ENCODE measurements at places on chromosomes 12 and 14.
A peak's percentile ranks its signal among the peaks of the same experiment; 100 is the strongest.

GRCh38 chr12:75432924-75433323, 42.0 kb downstream of the GLIPR1L2 start:
- no peak for DNase-seq

- no peak for DNase-seq
Observed at GRCh38 chr12:18259906-18260682, 1.2 kb upstream of the PIK3C2G start.

DNA sequence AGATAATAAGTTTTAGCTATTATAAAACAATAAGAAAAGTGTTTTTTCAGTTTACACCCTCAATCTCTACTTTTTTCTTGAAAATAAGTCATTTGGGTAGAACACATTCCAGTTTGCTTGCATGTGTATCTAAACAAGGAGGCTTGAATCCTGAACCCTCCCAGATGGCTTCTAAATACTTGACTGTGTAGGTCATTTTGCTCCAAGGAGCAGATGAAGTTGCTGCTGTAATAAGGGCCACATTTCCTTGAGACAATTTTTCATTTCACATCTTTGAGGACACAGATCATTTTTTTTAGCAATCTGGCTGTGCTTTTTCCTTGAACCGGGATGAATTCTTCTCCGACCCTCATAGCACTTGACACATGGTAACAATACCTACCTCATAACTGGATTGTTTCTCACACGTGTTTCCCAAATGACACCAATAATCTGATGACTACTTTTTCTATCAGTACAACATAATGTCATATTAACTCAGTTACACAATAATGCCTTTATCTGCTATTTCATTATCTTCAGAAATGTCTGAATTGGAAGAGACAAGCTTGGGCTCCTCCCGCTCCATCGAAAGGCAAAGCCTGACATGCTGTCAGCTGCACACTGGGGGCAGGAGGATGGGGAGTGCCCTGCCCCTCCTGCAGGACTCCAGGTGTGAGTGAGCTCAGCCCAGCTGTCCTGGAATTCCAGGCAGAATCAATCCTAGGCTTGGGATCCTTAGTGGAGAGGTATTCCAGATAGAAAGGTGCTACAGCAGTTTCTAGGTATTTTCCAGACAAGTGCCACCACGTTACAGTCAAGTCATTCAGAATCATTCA, 30.9 kb downstream of the GPHB5 start:
- peak; percentile 42 for DNase-seq

DNA sequence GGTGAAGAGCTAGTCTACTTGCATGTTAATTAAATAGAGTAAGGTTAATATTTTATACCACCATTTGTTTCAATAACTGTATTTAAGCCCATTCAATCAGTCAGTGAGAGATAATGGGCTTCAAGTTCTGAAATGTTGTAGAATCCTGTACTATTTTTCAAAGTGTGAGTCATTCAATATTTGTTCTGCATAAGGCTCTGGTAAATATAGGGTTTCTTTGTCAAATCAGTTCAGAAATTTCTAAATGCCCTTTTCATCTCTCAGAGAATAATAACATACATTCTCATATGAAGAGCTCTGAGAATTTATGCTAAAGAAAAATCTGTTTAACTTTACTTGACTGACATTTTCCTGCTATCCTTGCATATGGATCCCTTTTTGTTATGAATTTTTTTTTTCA, 493.3 kb downstream of the TMTC2 start:
- DNase-seq: no peak

DNA sequence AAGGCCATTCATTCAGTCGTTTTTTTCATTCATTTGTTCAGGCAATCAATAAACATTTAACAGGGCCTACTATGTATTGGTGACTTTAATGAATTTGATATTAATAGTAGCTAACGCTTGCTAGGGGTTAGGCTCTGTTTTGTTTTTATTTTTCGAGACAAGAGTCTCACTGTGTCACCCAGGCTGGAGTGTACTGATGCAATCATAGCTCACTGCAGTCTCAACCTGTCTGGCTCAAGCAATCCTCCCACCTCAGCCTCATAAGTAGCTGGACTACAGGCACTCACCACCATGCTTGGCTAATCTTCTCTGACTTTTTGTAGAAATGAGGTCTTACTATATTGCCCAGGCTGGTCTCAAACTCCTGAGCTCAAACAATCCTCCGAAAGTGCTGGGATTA, 25.6 kb upstream of the MED13L start:
- no peak for DNase-seq

- DNase-seq: no peak
Observed at GRCh38 chr12:93165384-93165932, 212.3 kb upstream of the NUDT4 start.

DNA sequence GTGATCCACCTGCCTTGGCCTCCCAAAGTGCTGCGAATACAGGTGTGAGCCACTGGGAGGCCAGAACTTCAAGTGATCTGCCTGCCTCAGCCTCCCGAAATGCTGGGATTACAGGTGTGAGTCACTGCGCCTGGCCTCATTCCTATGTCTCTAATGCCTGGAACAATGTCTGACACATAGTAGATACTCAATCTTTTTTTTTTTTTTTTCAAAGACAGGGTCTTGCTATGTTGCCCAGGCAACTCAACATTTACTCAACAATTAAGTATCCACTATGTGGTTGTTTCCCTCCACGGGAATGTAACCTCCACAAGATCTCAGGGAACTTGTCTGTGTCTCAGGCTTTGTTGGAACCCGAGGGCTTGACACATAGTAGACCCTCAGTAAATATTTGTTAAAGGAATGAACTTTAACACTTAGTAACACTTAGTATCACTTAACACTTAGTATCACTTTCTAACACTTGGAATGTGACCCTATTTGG, 3.0 kb upstream of the TMEM120B start:
- peak; percentile 70 for DNase-seq

- peak; percentile 81 for DNase-seq
Observed at GRCh38 chr12:93137656-93138612, 208.8 kb upstream of the EEA1 start.

DNA sequence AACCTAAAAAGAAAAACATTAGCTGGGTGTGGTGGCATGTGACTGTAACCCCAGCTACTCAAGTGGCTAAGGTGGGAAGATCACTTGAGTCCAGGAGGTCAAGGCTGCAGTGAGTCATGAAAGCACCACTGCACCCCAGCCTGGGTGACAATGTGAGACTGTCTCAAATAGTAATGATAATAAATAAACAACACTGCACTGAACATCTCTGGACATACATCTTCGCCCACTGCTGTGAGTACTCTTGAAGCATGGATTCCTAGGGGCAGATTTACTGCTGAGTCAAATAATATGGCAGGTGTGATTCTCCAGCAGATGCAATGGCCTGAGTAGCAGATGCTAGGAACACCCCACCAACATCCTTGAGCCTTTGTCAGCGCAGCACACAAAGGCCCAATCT, 23.6 kb downstream of the ABCB9 start:
- DNase-seq: peak; percentile 33

GRCh38 chr14:31265701-31266398, 58.3 kb upstream of the HECTD1 start:
- peak; percentile 24 for DNase-seq

DNA sequence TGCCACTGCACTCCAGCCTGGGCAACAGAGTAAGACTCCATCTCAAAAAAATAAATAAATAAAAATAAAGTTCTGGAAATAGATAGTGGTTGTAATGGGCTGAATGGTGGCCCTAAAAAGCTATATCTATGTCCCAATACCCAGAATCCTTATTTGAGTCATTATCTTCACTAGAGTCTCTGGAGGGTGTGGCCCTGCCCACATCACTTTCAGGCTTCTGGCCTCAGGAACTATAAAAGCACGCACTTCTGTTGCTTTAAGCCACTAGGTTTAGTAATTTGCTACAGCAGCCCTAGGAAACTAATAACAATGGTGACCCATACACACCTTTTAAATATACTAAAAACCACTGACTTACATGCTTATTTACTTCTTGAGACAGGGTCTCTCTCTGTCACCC, 49.9 kb downstream of the MAP3K9 start:
- no peak for DNase-seq

- DNase-seq: no peak
Observed at GRCh38 chr14:103118663-103119404, 4.4 kb upstream of the TNFAIP2 start.

DNA sequence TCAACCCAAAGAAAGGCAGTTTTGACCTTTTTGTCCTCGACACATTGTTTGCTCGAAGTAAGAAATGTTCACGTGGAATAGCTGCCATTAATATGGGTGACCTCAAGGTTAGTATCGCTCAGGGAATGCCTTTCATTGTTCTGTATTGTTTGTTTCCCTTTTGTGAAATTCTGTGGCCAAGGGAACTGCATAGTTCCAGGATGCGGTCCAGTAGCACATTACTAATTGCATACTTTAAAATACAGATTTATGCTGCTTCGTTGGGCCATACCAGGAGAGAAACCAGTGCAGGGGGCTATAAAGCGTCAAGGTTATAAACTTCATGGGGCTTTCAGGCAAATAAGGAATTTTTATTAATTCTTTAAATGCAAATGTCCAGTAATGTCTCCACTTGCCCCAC, 73.3 kb upstream of the USP44 start:
- DNase-seq: peak; percentile 71

DNA sequence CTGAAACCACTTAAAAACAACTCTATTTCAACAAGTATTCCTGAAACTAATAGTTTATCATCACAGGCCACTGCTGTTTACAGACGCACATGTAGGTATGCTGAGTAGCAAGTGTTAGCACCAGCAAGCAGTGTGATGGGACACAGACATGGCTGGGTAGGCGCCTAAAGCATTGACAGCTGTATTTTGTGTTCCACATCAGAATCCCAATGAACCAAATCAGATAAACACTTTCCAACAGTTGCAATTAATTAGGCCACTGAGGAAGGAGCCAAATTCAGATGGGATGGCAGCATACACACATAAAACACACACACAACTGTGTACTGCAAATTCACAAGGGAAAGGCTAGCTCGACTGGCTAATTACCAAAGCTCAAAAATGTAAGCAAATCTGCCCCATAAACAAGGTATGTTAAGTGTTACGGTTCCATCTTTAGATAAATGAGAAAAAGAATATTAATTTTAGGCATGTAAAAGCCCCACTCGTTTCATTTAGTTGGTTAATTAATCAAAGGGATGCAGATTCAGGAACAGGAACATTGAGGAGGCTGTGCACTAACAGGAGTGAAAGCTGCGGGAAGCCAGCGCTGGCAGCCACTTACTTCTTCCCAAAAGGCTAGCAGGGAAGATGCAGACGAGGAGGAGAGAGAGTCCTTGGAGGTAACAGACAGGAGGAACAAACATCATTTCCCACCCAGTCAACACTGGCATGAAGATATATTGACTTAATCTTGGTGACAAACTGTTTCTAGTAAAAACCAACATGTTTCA, 33.4 kb downstream of the AMN start:
- no peak for DNase-seq

DNA sequence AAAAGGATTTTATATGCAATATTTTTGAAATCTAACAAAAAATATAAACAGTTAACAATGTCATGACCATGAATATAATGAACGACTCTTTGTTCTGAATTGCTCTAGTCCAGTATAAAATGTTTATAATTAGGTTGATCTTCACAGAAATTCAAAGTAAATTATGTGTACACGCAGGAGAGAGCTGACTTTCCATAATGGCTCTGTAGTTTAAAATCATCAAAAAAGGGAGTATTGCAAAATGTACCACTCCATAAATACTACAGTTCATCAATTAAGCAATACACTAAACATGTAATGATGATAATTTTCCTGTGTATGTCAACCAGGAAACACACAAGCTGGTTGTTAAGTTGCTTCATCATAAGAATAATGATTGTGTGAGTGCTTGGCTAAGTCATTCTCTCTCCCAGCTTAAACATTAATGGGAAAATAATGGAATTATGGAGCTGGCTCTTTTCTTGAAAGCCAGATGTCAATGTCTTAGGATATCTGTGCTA, 189.5 kb upstream of the PLEKHG7 start:
- no peak for DNase-seq

DNA sequence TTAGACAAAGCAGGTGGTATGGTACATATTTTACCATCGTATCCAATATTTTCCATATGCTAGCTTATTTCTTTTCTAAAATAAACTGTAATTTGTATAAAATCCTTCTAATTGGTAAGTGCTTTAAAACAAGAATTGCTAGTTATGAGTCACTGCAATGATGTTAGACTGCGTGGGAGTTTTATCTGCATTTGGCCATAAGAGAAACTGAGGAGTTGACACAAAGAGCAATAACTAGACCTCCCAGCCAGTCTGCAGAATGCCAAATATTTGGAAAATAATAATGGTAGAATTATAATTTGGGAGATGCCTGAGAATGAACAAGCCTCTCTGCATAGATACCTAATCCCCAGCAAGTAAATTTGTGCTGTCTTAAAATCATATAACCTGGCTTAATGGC, 61.7 kb upstream of the PTPRR start:
- peak; percentile 52 for DNase-seq

DNA sequence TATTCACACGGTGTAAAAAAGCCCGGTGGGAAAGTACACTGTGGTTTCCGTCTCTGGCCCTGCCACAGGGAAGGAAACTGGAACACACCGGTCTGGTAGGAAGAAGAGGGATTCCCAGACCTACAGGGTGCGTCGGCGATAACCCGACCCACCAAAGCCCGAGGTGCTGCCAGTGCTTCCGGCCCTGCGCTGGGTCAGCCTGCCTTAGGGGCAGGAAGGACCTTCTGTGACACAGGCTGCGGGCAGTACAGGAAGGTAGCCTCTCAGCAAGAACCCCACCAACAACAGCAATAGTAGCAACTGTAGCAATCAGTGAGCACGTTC, 169.5 kb upstream of the FKBP4 start:
- DNase-seq: no peak

Data from fibroblast of skin of back (primary cell).